ENCODE measurements at places on chromosomes 7 and 10.

DNA sequence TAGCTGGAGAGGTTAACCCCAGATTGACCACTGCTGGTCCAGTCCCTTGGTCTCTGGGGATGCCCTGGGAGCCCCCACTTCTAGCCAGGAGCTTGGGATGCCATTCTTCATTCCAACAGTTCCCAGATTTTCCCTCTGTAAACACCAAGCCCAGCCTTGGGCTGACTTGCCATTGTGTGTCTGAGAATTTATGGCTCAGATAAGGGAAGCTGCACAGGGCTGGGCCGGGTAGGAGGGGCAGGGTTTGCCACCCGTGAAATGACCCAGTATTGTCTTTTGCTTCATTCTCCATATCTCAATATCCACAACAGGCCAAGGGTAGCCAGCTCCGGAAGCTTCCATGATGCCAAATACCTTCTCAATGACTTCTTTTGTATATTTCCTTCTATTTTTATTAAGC, 32.1 kb downstream of the AFAP1L2 start:
- no peak for DNase-seq

DNA sequence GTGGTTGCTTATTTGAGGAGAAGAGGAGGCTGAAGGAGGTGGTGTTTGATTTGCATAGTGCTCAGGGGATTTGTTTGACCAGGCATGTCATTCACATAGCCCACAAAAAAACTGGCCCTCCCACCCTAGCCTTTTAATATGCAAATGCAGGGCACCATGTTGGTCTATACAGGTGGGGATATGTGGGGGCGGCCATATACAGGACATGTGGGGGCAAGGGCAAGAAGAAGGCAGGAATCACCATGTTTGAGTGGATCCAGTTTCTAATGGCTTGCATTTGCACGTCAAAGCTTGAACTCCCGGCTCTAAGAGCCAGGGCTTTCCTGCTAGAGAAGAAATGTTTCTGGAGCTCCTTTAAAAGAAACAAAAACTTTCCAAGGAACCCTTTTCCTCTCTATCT, 541.0 kb downstream of the ZWINT start:
- no peak for DNase-seq

DNA sequence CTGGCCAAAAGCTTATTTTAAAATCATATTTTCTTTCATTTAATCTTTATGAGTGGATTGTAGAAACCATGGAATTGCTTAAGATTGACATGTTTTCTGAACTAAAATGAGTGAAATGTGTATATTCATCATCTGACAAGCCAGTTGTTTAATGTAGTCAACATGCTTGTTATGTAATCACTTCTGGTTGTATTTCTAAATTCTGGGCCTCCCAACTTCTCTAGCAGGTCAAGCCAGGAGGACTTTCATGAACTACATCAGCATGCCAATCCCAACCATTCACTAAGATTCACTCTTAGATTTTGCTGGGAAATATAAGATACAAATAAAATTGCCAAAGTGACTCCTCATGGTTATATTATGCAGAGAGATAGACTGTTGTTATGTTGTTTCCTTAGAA, 21.1 kb upstream of the MAP3K8 start:
- DNase-seq, result no peak

GRCh38 chr7:38169847-38170246, 8.2 kb upstream of the STARD3NL start:
- DNase-seq, result peak; percentile 63

DNA sequence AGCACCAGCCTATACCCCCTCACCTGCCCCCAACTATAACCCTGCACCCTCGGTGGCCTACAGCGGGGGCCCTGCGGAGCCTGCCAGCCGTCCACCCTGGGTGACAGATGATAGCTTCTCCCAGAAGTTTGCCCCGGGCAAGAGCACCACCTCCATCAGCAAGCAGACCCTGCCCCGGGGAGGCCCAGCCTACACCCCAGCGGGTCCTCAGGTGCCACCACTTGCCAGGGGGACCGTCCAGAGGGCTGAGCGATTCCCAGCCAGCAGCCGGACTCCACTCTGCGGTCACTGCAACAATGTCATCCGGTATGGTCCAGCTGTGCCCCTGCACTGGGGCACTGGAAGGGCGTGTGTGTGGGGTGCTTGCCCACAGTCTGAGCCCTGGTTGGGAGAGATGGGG, 40.0 kb upstream of the BMPR1A start:
- no peak for DNase-seq

DNA sequence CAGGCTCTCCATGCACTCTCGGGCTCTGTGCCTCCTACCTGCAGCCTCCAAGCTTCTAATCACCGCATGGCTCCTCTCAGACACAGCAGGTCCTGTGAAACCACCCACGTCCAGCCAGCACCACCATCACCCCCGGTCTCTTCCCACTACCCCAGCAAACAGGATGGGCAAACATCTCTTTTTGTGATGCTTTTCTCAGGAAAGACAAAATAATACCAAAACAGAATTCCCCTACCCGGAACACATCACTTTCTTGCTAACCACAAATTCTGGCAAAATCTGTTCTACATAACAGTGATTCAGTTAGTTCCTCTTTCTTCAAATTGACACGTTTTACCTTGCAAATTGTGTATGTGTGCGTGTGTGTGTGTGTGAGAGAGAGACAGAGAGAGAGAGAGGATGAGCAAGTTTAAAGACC, 6.5 kb downstream of the SNX8 start:
- no peak for DNase-seq
